Ammon's horn (tissue), 1 donor: ENCODE measurements at places on chromosomes 1 and 21.

GRCh38 chr1:227434808-227435444 is 116.6 kb upstream of the CDC42BPA start:
- DNase-seq: peak; percentile 46

DNA sequence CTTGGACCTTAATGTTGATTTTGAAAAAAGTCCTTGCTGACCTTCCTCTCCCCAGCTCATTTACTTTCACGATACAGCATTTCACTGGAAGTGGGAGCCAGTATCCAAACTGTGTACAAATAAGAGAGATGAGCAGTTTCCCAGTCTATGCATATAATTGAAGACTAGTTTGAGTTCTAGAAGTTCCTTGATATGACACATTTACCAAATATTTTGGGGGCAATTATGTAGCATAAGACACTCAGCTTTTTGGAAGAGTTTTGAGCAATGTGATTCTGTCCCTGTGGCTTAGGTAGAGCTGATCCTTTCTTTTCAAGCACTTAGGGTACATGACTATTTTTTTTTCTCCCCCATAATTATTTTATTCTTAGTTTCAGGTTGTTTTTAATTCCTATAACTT is 26.4 kb downstream of the GIPC2 start:
- DNase-seq: no peak

DNA sequence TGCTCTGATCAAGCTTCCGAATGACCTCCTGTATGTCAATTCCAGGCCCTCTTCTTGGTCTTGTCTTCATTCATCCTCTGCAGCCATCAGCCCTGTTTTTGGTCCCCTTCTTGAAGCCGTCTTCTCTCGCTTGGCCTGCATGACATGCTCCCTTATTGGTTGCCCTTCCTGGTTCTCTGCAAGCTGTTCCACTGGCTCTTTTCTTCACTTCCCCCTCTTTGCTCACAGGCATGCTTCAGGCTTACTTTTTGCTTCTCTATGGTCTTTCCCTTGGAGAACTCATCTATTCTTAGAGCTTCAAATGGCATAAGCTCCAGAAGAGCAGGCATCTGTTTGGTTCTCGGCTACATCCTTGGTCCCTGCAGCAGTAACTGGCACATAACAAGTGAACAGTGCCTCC is 38.8 kb downstream of the PDPN start:
- DNase-seq: peak; percentile 41

DNA sequence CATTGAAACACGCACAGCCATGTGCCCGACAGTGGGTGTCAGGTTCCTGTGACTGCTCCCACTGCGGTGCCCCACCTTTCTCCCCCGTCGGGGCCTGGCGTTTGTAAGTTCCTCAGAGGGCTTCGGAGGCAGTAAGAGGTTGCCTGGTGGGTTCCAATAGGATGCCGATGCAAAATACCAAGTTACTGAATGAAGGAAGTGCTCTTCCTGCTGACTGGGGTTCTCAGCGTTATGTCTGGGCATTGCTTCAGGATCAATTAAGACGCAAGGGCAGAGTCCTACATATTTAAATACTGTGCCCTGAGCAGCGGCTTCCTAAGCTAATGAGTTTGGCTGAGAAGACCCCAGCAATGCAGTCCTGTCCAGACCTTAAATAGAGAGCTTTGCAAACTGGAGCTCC is 28.9 kb upstream of the DNAJC11 start:
- DNase-seq: no peak

DNA sequence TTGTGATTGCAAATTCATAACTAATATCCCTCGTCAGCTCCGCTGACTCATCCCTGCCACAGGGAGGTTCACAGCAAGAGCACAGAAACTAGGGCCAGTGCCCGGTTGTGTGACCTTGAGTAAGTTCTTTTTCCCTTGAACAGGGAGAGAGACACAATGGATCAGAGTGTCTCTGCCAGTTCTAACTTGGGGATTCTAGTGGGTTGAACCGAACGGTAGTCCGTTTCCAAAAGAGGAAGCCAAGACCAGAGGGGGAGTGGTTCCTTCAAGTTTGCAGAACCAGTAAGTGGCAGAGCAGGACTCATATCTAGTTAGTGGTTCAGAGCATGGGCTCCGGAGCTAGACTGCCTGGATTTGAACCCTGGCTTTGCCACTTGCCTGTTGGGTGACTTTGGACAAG is 4.9 kb upstream of the SHISA4 start:
- DNase-seq: peak; percentile 46

DNA sequence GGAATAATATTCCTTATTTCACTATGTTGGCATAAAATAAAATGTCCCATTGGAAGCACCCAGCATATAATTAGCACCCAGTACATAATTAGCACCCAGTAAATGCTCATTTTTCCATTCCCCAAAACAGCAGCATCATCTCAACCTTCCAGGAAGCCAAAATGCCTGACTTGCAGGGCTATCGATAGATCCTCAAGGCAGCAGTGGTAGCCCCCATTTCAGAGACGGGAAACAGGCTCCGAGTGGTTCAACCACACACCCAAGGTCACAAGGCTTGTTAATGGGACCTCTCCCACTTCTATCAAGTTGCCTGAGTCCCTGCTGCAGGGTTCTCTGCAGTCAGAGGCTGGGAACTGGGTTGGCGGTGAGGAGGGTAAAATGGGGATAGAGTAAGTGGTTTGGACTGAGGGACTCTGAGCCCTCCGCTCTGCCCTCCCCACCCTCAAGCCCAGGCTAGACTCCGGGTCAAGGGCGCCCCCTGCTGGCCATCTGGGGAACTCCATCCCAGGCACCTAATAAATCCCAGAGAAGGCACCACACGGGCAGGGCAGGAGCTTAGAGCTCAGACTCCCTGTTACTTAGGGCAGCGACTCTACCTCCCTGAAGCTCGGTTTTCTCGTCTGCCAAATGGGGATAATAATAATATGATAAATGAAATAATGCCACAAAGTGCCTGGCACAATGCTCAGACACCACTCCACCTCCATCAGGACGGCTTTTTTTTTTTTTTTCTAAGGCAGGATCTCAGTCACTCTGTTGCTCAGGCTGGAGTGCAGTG is 21.9 kb upstream of the LAPTM5 start:
- DNase-seq: peak; percentile 85

- DNase-seq: no peak
These were observed 4.3 kb downstream of the ZNF326 start for GRCh38 chr1:89999208-89999607.

GRCh38 chr1:157773493-157774350 is 3.2 kb downstream of the FCRL2 start:
- no peak for DNase-seq

DNA sequence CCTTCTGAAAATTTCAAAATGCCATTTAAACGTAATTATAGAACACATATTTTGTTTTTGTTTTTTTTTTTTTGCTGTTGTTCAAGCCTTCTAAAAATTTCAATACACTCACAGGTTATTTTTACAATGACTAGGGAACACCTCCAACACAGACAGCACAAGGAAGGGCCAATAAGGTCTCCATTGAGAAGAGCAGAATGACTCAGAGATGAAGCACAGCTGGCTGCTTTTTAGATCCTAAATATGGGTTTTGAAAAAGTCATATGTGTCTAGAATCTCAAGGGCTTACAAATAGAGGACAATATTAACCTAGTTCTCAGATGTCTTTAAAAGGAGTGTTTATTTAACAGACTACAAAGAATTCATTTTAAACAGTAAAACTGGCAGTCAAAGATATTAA is 104.6 kb downstream of the NEGR1 start:
- DNase-seq: no peak

- peak; percentile 52 for DNase-seq
These were observed 343.6 kb downstream of the PTPRU start for GRCh38 chr1:29579821-29580425.

DNA sequence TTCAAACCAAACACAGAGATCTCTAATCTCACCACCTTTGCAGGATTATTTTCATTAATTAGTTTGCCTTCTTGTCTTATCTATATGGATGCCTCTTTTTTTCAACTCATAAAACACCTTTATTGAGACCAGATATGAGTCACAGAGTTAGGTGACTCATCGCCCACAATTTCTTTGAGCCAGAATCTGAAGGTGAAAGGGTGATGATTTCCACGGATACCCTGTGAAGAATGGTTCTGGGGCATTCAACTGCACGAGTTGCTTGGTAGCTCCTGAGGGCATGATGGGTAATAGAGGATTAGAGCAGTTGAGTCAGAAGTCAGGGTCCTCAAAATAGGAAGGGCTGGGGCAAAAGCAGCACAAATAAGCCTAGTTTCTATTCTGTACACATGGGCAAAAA is 128.2 kb downstream of the TBX19 start:
- DNase-seq: no peak

DNA sequence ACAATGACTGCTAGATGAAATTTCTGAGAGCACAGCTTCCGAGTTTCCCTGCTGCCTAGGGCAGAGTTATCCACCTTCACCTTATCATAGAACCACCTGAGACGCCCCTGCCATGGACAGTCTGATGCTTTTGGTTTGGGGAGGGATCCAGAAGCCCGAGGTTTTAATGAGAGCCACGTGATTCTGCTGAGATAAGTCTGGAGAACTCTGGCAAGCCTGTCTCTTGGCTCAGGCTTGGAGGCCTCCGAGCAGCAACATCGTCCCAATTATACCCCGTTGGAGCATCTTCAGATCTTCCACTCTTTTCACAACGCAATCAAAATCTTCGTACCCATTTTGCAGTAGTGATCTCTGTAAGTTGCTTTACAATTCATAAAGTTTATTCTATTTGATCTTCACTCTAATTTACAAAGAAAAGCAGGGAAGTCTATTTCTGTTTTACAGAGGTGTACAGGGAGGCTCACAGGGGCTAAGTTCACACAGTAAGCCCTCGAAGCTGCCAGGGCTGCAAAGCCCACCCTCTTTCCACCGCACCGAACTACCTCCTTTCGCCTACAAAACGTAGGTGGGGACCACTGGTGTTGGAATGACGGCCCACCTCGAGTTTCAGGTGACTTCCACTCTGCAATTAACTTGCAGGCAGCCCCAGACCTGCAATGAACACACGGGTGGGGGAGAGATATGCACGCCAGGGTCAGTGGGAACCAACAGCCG is 513 bp upstream of the HHAT start:
- no peak for DNase-seq

- DNase-seq: no peak
These were observed 113.0 kb downstream of the GLIS1 start for GRCh38 chr1:53625766-53626520.

DNA sequence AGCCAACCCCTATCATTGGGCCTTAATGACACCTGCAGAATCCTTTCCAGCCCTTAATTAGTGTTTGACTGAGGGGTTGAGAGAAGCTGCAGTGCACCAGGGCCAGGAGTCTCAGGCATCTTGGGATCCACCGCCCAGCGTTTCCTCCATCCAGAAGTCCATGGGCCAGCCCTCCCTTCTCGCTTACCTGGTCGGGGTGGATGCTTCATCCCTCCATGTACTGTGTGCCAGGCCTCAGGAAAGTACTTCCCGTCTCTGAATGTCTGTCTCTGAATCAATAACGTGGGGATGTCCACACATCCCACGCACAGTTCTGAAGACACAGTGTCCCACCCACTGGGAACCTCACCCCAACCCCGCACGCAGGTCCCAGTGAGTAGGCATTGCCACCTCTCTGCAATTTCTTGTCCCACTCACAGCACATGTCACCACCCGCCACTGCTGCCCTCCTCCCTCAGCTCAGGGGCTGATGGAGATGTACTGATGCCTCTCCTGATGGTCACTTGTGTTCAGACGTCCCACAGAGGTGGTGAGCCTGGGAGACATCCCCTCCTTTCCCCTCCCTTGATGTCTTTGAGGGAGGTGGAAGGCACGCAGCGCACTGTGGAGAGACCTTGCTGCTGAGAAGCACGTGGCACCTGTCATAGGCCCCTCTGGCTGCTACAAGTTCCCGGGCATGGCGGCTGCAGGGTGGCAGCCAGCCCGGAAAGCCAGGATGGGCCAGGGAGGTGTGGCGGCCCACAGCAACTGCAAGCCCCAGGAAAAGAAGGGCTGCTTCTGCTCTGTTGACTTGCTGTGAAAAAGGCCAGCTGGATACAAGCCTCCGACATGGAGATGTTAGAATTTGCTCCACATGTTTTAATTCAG is 29.4 kb upstream of the PRSS38 start:
- DNase-seq: no peak

DNA sequence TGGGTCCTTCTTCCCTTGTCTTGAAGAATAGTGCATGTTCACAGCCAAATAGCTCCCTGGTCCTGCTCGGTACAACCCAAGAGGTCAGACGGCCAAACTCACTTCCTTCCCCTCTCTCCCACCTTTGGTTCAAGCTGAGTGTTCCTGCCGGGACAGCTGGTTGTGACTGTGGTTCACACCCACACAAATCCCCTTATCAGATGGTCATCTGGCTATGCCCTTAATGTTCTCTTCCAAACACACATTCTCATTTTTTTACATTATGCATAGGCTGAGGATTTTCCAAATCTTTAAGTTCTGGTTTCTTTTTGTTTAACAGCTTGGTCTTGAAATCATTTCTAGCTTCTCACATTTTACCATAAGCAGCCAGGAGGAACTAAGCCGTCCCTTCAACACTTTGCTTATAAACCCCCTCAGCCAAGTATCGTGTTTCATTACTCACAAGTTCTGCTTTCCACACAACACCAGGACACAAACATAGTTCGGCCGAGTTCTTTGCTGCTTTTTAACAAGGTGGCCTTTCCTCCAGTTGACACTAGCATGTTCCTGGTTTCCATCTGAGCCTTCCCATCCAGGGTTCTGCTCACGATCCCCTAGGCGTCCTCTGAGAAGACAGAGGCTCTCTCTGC is 19.7 kb upstream of the TSPEAR start:
- peak; percentile 12 for DNase-seq

DNA sequence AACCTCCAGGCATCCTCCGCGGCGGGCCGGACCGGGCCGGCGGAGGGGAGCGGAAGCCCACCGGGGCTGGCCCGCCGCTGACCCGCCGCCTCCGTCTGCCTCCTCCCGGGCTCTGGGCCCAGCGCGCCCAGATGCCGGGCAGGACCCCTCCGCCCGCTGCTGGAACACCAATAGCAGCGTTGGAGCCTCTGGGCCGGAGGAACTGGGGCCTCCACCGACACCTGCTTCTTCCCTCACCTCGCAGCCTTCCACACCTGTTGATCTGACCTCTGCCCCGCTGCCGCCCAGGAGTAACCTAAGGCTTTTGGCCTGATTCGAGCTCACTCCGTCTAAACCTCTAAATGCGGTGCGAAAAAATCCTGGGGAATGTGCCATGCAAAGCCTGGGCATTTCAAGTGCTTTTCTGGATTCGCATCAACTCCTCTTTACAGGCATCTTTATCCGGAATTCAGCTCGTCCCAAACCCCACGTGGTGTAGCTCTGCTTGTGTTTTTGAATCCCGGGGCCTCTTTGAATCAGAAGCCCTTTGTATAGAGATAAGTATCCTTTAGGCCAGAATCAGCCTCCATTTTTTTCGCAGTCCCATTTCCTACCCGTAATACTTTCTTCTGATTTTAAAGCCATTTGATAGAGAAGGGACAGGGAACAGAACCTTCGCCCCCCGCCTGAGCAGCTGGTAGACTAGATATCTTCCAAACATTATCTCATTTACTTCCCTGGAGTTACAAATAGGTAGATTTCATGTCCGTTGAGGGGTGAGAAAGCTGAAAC is 680 bp upstream of the CNN3 start:
- peak; percentile 56 for DNase-seq

GRCh38 chr1:29177022-29177705 is 4.5 kb downstream of the SRSF4 start:
- no peak for DNase-seq

GRCh38 chr1:158686111-158687009 is at the start of gene SPTA1:
TSS of gene SPTA1 (minus strand) at chr1:158686715. CDS start at chr1:158686517, 198 bp downstream.
- no peak for DNase-seq
